ENCODE measurements at places on chromosomes 11 and 22. TPM values are rescaled to one million over a fixed set of nuclear protein-coding genes. Genes with fewer than 3 reads are reported as not detected.
A peak's percentile ranks its signal among the peaks of the same experiment; 100 is the strongest.

DNA sequence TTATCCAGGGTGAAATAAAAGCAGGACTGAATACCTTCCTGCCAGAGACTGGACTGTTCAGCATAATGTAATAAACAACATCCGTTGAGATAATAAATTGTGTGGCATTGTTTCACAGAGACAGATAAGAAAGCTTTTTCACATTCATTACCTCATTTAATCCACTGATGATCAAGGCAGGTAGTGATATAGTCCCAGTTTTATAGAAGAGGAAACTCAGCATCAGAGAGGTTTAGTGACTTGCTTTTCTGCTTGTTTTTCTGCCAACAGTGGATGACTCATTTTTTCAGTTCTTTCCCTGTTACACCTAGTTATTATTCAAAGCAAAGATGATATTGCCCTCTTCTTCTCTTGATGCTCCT, 4.0 kb downstream of the MYO18B start:
- no peaks in the 10 kb centered on the region for H3K27me3 ChIP-seq
- H3K4me3 ChIP-seq: no peak overlapping the region
- H3K27ac ChIP-seq: no peak overlapping the region
- no peak for DNase-seq

DNA sequence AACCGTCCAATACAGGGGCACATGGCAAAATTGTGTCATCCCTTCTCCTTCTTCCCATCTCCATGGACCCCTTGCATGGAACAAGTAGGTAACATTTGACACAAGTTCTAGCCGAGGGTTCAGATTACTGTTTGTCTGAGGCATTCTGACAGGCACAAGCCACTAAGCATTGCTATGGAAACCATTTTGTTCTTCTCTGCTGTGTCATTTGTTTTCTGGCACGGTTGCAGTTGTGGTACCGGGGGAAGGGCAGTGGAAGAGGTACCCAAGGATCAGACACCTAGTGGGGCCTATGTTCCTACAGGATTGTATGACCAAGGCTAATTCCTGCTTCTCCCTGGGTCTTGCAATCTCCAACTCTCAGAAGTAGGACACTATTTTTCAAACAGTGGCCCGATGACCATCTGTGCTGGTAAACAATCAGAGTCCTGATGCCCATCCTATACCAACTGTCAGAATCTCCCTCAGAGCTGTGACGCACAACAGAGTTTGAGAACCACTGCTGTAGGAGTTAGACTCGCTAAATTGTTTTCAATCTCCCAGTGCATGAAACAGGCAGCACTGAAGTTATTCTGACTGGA, 69.3 kb downstream of the KCNC1 start:
- H3K27me3 ChIP-seq: no peaks in the 10 kb centered on the region
- H3K4me1 ChIP-seq: no peaks in the 10 kb centered on the region
- H3K4me3 ChIP-seq: no peak overlapping the region

GRCh38 chr11:20056109-20056949, 103.9 kb downstream of the DBX1 start:
- H3K36me3 ChIP-seq: peaks cover 4% of the 10 kb centered on the region
- H3K4me1 ChIP-seq: no peaks in the 10 kb centered on the region
- DNase-seq: peak; percentile 27
- no peak overlapping the region for H3K27ac ChIP-seq

DNA sequence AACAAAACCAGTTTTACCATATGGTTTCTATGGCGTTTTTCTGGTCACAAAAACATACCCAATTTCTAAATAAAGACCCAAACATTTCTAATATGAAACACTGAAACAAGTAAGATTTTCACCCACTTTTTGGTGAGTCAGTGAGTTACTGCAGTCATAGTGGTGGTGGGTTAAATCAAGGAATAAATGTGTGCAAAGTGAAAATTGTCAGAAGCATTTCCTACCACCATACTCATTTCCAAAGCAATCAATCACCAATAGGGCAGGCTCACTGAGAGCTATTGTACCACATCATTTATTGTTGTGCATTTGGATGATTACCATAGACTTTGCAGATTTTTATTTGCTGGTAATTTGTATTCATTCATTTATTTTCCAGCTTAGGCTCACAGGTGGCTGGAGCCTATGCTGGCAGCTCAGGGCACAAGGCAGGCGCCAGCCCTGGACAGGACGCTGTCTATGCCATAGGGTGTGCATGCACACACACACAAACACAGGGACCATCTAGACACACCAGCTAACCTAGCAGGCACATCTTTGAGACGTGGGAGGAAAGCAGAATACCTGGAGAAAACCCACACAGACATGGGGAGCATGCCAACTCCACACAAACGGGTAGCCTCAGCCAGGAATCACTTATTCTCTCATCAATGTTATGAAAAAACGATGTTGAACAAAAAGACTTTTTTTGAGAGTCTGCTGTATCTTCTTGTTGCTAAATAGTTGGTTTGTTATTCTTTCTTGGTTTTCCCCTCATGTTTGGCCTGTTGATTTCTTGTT, 5.1 kb downstream of the FAM118B start:
- H3K4me3 ChIP-seq: no peak overlapping the region
- H3K27me3 ChIP-seq: no peaks in the 10 kb centered on the region
- H3K27ac ChIP-seq: no peak overlapping the region
- peaks cover 52% of the 10 kb centered on the region for H3K4me1 ChIP-seq
- DNase-seq: no peak
- H3K36me3 ChIP-seq: no peaks in the 10 kb centered on the region

The FOLR2 gene
- total RNA-seq: 16.1 TPM

DNA sequence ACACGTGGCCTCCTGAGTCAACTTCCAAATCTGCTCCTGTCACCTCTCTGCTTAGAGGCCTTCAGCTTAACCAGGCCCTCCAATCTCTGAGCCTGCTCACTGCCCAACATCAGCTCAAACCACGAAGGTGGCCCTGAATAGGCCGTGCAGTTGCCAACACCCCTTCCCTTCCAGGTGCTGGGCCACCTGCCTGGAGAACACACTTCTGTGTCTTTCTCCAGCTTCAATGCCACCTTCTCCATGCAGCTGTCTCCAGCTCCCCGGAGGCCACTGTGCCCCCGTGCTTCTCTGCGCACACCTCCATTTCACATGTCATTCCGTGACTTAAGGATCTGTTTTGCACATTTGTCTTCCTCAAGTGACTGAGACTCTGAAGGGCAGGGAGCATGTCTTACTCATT, 5.3 kb downstream of the RELA start:
- H3K4me3 ChIP-seq: no peak overlapping the region
- H3K4me1 ChIP-seq: peaks cover 31% of the 10 kb centered on the region
- H3K36me3 ChIP-seq: no peaks in the 10 kb centered on the region
- no peak overlapping the region for H3K27ac ChIP-seq

GRCh38 chr22:46045459-46046298, 68.7 kb upstream of the WNT7B start:
- H3K27me3 ChIP-seq: no peaks in the 10 kb centered on the region
- H3K27ac ChIP-seq: peak overlapping the region; percentile 97

The NXPE1 gene
- total RNA-seq: 333 TPM

DNA sequence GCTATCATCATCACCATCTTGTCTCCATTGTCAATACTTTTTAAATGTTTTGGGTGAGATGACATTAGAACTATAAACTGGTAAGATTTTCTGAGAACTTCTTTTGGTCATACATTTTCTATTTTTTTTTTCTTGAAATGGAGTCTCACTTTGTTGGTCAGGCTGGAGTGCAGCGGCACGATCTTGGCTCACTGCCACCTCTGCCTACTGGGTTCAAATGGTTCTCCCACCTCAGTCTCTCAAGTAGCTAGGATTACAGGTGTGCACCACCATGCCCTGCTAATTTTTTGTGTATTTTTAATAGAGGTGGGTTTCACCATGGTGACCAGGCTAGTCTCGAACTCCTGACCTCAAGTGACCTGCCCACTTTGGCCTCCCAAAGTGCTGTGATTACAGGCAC, 785.9 kb upstream of the ARHGAP42 start:
- no peaks in the 10 kb centered on the region for H3K27me3 ChIP-seq
- no peak for DNase-seq
- no peak overlapping the region for H3K4me3 ChIP-seq
- H3K27ac ChIP-seq: no peak overlapping the region

- no peaks in the 10 kb centered on the region for H3K4me1 ChIP-seq
- DNase-seq: no peak
- no peak overlapping the region for H3K27ac ChIP-seq
- H3K4me3 ChIP-seq: no peak overlapping the region
These were observed 27.8 kb upstream of the CCDC134 start for GRCh38 chr22:41772645-41773044.

The P2RX3 gene
- not detected for total RNA-seq

Measured in transverse colon (tissue), 4 donors.